ENCODE measurements at places on chromosomes 2 and 18.

GRCh38 chr2:15579641-15580040 is 12.0 kb upstream of the DDX1 start:
- DNase-seq: no peak

GRCh38 chr2:61535449-61535848 is 2.7 kb downstream of the XPO1 start:
- DNase-seq: no peak

GRCh38 chr2:178761759-178762371 is 45.4 kb downstream of the TTN start:
- DNase-seq: peak; percentile 49

GRCh38 chr2:151862700-151863099 is 34.5 kb upstream of the ARL5A start:
- no peak for DNase-seq

DNA sequence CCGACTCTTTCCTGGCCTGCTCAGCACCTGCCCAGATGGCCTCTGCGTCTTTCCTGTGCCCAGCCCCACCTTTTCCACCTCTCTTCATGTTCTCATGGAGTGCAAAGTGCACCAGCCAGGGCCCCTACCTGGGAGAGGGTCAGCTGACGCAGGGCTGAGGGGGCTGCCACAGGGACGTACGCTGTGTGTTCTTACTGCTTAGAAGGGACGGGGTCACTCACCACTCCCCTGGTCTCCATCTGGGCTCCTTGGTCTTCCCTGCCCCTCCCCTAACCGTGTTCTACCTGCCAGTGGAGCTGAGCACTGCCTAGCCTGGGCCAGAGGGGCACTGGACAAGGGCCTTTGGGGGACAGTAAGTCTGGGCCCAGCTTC is 8.6 kb downstream of the ERFE start:
- DNase-seq: no peak

DNA sequence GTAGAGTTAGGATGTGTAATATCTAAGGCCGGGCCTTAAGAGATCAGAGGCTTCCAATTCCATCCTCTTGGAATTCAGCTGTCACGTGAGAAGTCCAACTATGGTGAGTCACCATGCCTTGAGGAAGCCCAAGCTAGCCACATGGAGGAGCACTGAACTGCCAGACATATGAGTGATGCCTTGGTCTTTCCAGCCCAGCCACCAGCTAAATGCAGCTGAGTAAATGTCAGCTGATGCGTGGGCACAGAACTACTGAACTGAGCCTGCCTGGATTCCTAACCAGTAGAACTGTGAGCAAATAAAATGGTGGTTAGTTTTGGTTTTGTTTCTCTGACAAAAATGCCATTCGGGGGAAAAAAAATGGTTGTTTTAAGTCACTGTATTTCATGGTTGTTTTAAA is 153.7 kb upstream of the SERTAD2 start:
- peak; percentile 18 for DNase-seq

DNA sequence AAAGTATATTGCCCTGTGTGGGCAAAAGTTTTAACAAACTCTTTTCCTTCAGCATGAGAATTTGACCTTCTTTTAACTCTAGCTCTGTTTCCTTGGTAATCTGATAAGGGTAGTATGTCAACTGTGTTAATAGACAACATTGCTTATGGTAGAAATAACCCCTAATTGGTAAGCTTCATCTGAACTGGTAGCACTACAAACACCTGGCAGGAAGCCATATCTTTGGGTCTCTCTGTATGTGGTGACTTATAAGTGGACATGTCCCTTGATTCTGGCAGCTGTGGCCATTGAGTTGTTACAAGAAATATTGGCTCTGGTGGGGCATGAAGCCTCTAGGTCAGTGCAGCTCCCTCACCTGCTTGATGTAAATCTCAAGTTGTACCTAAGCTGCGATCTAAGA is 46.9 kb downstream of the MBD5 start:
- DNase-seq: no peak

DNA sequence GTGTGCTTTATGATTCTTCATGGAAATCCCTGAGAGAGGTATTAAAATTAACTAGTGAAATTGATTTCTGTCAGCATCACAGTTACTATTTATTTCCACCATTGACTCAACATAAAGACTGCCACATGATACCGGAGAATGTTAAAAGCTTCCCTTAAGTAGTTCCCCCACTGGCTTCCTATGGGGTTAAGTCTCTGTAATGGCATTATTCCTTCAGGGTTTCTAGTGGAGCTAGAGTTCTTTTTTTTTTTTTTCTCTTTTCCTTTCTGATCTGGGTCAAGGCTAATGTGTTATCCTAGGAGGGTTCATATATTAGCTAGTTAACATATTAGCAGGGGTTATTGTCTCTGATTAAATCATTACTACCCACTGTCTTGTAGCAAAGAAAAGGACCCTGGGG is 1919.1 kb upstream of the PIK3C3 start:
- DNase-seq: no peak

Measured in NCI-H460 (cell line).